Activated T-helper 1 cell treated with anti-CD3 and anti-CD28 coated beads, Interleukin-2, amount 50 U/mL, for 16 hours (primary cell): ENCODE measurements at places on chromosomes 5 and 9.

DNA sequence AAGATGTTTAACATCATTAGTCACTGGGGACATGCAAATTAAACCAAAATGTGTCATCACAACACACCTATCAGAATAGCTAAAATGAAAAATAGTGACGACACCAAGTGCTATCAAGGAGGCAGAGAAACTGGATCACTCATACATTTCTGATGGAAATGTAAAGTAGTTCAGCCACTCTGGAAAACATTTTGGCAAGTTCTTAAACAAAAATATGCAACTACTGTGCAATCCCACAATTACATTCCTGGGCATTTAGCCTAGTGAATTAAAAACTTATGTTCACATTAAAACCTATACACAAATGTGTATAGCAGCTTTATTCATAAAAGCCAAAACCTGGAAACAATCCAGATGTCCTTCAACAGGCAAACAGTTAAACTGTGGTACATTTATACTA is 53.1 kb downstream of the SVEP1 start:
- DNase-seq = no peak

DNA sequence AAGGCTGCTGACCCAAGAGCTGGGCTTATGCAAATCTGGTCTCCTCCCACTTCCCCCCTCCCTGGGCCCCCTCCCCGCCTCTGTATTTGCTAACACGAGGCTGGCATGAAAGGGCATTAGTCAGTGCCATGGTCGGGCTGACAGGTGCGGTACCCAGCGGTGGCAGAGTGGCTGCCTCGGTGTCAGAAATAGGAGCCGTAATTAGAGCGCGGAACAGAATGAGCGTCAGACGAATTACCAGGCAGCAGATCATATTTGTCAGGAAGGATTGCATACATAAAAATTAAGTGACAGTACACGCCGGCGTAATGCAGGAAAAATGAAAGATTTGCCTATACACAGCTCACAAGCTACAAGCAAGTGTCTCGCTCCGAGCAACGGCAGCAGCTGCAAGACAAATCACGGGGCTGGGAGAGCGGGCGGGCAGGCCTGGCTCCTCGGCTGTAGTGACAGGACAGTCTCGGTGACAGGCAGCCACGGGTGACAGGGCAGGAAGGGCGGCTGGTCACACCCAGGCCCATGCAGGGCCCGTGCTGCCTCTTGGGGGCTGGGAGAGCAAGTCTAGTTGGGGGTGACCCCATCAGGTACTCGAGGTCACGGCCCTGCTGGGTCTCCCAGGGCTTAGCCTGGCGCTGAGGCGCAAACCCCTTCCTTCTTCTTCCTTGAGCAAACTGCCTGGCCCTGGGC is 72.4 kb downstream of the NEK6 start:
- DNase-seq = no peak

GRCh38 chr5:38105801-38106200 is 152.6 kb upstream of the EGFLAM start:
- no peak for DNase-seq

DNA sequence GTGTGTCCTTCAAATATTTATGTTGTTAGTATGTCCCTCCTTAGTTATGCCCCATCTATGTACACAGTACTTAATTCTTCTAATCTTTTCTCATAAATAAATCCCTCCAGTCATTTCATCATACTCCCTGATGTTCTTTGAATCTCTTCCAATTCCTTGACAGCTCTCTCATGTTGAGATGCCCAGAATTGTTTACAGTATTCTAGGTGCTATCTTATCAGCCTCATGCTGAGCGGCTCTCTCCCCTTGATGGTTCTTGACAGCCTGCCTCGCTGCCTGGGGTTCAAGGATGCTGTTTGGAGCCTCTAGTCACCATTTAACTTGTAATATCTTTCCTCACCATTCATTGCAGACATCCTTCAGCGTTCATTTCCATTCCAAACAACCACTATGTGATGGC is 799.2 kb downstream of the BRINP1 start:
- DNase-seq = no peak

DNA sequence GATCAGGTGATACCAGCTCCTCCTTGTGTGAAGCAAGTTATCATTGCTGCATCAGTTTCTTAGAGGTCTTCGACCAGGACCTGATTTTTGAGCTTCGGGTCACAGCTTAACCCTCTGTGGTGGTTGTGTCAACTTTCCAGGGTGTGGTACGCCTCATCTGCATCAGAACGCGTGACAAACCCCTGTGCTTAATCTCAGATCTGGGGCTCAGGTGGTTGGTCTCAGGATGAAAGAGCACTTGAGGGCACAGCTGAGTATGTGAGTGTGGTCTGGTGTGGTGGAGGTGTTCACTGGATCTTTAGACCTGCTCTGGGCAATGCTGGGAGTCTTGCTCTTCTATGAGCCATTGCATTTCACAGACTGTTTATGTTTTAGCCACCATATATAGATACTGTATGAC is 64.1 kb downstream of the OSTF1 start:
- DNase-seq = no peak

DNA sequence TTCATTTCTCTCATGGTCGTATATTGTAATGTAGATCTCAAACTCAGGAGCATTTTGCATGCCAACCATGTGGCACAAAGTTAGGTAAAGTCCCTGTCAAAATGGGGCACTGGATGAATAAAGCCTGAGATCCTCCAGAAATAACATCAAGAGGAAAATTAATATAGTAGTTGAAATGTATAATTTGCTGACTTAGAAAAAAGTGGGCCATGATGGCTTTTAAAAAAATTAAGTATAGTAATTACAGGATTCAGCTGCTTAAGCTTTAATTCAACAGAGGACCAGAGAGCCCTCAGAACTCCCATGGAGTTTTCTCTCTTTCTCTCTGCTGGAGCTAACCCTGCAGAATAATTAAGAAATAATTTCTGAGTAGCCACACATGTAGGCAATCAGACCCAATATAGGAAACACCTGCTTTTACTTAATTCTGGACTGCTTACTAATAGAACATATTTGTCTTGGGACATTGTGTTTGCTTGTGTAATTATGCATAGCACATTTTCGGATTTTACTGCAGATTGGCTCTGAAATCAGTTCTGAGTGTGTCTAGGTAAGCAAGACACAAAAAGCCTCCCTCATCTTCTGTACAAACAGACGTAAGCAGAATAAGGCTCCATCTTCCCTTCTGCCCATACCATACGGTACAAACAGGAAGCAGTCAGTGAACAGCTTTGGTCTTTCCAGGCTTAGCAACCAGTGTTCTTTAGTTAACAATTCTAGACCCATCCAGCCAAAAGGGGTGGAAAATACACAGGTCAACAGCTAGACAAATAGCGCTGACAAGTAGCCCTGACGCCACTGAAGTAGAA is 26.5 kb upstream of the PCSK1 start:
- no peak for DNase-seq

- no peak for DNase-seq
Observed at GRCh38 chr5:77558266-77558665, 66.2 kb upstream of the WDR41 start.

DNA sequence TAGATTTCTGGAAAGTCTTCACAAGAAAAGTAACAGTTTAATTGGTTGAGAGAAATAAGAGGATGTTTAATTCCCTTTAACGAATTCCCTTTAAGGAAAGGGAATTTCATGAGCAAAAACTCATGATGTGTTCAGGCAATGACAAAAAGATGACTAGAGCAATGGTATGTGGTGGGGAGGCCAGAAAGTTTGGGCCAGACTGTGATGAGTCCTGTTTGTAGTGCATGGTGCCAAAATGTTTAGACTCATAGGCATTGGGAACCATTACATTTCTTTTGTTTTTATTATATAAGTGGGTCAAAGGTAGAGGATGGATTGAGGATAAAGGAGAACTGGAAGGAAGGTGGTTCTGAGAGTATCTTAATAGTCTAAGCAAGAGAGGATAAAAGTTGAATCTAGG is 10.9 kb downstream of the CNTRL start:
- DNase-seq = no peak

- DNase-seq = no peak
Observed at GRCh38 chr5:88119535-88120125, 149.0 kb downstream of the TMEM161B start.

GRCh38 chr9:116212986-116213692 is 59.5 kb downstream of the PAPPA start:
- no peak for DNase-seq

GRCh38 chr9:116647515-116647809 is 39.6 kb upstream of the TRIM32 start:
- no peak for DNase-seq

DNA sequence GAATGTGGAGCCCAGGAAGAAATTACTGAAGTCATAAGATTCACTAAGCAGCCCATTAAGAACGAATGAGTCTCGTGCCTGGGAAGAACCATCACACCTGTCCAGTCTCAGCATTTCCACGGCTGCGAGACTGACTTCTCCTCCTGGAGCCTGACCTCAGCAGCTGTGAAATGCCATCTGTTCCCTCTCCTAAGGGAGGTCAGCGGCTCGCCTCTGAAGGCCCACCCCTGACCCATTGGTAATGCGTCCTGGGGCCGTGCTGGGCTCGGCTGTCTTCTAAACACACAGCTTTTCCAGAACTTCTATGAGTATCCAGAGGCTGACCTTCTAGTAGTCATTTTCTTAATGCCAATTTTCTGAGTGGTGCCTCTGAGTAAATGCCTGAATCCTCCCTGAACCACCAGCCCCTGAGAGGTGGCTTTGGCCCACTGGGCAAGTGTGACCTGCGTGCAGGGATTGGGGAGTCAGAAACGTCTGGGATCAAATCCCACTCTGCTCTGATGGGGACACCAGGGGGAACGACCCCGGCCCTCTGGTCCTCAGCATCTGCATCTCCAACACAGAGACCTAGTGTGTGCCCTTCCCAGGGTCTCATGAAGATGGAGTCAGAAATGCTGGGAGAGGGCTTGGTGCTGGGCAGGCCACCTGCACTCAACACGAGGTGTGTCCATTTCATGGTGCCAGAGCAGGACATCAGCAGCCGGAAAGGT is 5.7 kb downstream of the SLC6A3 start:
- no peak for DNase-seq

DNA sequence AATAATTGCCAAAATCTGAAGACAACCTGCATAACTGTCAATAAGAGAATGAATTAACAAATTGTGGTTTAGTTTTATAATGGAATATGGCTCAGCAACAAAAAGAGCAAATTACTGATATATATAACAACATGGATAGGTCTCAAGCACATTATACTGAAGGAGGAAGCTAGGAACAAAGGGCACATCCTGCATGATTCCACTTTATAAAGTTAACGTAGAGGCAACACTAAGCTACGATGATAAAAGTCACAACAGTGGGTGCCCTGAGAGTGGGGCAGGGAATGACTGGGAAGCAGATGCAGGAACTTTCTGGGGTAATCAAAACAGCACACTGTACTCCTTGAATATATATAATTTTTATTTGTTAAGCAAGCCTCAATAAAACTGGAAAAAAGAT is 165.2 kb downstream of the RMI1 start:
- DNase-seq = no peak

GRCh38 chr9:117284414-117284813 is 130.4 kb downstream of the ASTN2 start:
- DNase-seq = no peak

DNA sequence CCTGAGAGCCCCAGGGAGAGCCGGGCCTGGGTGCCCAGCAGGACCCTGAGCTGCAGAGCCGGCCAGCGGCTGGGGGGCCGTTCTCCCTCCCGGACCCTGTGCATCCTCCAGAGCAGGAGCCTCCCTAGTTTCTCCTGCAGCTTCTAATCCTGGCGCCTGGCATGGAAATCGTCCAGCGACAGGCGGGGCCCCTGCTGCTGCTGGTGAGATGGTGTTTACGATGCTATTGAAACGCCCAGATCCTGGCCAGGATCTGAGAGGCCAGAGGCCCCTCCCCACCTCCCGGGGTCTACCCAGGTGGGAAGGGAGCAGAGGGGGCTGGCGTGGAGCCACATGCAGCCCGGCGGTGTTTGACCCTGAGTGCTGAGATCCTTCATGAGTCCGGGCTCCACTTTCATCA is 38.2 kb upstream of the CEP72 start:
- no peak for DNase-seq

GRCh38 chr9:118652258-118652657 is 717.0 kb downstream of the BRINP1 start:
- DNase-seq = no peak

DNA sequence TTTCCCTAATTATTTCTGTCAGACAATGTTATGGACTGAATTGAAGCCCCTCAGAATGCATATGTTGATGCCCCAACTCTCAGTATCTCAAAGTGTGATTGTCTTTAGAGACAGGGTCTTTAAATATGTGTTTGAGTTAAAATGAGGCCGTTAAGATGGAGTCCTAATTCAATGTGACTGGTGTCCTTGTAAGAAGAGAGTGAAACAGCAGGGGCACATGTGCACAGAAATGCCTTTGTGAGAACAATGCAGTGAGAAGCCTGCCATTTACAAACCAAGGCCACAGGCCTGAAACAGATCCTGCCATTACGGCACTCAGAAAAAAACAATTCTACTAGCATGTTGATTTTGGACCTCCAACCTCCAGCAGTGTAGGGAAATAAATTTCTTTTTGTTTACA is 483.0 kb upstream of the DMAC1 start:
- DNase-seq = no peak

- no peak for DNase-seq
Observed at GRCh38 chr5:140628711-140629110, 4.3 kb downstream of the CD14 start.

DNA sequence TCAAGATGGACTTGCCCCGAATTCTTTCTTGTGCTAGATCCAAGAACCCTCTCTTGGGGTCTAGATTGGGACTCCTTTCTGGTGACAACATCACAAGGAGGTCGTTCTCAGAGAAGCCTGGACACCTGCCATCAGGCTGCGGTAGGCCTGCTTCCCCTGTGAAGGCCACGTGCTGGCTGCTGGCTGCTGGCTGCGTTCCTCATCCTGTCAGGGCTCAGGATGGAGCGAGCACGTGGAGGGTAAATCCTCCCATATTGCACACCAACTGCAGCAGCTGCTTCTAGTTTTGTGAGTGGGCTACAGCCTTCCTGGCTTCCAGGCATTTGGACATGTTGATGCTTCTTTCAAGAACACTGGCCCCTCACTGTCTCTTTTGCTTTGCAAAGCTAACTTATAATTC is 95.6 kb downstream of the HSPA4 start:
- DNase-seq = no peak

- DNase-seq = no peak
Observed at GRCh38 chr5:111755345-111755941, 1.6 kb downstream of the NREP start.

DNA sequence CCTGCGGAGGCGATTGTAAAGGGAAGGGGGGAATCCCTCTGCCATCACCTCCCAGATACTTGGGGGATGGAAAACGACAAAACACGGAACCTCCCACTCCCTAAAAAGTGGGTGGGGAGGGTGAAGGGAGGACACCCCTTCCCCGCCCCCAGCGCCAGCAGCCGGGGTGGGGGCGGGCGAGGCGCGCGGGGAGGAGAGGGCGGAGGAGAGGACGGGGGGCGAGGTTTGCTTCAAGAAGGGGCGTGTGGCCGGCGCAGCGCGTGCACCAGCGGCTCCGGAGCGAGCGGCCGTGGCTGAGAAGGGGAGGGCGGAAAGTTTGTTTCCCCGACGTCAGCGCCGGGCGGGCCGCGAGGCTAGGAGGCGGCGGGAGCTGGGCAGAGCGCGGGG is at the start of gene PRRX2:
TSS of gene PRRX2 (plus strand) at position 259 of the 387 bp plus-strand sequence. CDS start 221 bp downstream, outside the sequence.
- DNase-seq = no peak

GRCh38 chr9:3498691-3499090 is 27.1 kb downstream of the RFX3 start:
- no peak for DNase-seq

- DNase-seq = no peak
Observed at GRCh38 chr5:40490464-40491111, 189.1 kb upstream of the PTGER4 start.
